ENCODE measurements at places on chromosomes 12 and 14. TPM values are rescaled to one million over a fixed set of nuclear protein-coding genes. Genes with fewer than 3 reads are reported as not detected.

- no peak for DNase-seq
Observed at GRCh38 chr12:15556411-15557102, 232.6 kb downstream of the EPS8 start.

GRCh38 chr12:12741660-12742059 is 24.5 kb downstream of the CDKN1B start:
- no peak for DNase-seq

DNA sequence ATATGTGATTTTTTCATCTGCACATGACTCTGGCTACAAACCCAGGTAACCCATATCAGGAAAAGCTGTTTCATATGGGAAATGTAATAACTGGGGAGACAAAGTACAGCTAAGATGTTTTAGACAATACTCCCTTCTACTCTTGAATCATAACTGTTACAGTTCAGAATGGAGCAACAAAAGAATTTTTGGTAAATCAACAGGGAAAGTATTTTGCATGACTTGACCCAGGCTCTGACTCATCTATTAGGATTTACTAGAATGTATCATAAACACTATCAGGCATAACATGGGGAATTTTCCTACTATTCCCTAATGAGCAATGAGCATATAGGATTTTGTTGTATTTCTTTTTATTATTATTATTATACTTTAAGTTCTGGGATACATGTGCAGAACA is 553.0 kb downstream of the SLC16A7 start:
- DNase-seq, result no peak

GRCh38 chr12:120710031-120710804 is at the start of gene UNC119B:
Gene UNC119B (plus strand): TSS chr12:120710458. CDS start chr12:120710475, 17 bp downstream.
- peak; percentile 90 for DNase-seq

DNA sequence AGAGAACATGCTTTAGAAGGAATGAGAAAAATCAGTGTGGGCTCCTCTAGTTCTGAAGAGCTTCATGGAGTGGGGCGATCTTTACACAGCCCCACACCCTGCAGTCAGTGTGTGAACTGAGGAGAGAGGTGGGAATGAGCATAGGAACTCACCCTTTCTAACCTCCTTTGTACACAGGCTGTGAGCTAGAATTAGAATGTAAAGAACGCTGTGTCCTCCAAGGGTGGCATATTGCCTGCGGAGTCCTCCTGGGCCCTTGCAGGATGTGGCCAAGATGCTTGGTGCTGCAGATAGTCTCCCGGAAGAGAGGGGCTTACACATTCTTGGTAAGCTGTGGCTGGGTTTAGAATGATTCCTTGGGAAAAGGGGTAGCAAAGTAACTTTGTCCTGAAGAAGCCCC is 43.9 kb downstream of the NINJ2 start:
- no peak for DNase-seq

DNA sequence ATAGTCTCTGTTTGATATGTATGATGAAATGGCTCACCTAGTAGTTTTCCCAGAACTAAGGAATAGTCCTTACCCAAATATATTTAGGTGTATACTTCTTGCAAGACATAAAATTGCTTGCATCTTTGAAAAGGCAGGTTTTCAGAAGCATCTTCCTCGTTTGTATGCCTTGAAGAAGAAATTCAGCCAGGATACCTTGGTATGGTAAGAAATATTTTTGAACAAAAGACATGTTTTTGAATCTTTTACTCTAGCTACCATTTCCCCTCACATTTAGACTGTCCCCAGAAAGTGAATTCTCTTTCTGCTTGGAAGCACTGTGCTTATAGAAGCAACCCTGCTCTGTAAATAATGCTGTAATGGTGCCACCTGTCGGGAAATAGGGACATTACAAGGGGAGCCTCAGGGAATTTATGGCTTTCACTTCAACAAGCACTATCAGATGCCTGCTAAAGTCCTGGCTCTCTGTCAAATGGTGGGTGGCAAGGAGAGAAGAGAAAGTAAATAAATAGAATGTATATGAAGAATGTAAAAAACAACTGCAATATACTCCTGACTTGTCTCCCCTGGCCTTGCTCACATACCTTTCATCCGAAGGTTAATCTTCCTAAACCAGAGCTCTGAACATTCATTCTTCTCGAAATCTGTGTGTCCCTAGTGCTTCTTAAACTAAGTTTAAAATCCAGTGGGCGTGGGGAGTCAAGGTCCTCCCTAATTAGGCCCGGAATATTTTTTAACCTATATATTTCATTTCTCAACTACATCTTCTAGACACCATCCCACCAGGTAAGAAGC is 6.1 kb downstream of the CCDC184 start:
- peak; percentile 69 for DNase-seq

- DNase-seq, result no peak
Observed at GRCh38 chr14:38887696-38888095, 215.3 kb downstream of the SEC23A start.

- peak; percentile 40 for DNase-seq
Observed at GRCh38 chr12:42372154-42372791, 46.3 kb downstream of the PPHLN1 start.

DNA sequence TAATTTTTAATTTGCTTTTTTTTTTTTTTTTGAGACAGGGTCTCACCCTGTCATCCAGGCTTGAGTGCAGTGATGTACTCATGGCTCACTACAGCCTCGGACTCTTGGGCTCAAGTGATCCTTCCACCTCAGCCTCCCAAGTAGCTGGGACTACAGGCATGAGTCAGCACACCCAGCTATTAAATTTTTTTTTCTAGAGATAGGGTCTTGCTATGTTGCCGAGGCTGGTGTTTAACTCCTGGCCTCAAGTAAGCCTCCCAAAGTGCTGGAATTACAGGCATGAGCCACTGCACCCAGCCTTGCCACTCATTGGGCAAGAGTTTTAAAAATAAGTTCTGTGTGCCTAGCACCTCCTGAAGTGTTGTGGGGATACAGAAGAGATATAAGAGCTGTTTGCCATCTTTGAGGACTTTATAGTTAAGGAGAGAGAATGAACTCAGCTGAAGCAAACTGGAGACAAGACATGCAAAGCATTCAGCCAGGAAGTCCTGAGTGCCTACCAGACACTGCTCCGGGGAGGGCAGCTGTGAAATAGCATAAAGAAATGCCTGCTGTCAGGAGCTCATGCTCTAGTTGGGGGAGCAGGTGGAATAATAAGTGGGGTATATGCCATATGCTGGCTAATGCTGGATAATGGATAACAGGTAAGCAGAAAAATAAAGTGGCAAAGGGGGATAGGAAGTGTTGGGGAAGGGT is 15.0 kb upstream of the EMP1 start:
- no peak for DNase-seq

DNA sequence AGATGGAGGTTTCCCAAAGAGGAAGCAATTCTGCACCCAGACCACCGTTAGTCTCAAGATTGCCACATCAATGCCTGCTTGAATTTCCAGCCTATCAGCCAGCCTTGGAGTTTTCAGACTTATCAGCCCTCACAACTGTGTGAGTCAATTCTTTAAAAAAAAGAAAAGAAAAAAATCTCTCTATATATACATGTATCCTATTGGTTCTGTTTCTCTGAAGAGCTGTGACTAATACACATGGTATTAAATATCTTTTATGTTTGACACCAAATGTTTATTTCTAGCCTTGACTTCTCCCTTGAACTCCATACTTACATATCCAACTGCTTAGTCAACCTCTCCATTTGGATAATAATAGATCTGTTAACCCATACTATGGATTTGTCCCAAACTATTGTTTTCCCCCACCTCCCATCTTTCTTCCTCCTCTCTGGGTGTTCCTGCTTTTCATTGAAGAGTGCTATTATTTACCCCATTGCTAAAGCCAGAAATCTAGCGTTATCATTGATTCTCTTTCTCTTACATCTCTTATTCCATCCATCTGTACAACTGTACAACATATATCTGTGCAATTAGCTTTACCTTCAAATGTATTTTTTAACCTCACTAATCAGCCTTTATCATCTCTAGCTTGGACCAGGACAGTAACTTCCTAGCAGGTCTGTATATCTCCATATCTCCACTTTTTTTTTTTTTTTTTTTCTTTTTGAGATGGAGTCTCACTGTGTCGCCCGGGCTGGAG is 22.7 kb upstream of the EID3 start:
- DNase-seq, result no peak

DNA sequence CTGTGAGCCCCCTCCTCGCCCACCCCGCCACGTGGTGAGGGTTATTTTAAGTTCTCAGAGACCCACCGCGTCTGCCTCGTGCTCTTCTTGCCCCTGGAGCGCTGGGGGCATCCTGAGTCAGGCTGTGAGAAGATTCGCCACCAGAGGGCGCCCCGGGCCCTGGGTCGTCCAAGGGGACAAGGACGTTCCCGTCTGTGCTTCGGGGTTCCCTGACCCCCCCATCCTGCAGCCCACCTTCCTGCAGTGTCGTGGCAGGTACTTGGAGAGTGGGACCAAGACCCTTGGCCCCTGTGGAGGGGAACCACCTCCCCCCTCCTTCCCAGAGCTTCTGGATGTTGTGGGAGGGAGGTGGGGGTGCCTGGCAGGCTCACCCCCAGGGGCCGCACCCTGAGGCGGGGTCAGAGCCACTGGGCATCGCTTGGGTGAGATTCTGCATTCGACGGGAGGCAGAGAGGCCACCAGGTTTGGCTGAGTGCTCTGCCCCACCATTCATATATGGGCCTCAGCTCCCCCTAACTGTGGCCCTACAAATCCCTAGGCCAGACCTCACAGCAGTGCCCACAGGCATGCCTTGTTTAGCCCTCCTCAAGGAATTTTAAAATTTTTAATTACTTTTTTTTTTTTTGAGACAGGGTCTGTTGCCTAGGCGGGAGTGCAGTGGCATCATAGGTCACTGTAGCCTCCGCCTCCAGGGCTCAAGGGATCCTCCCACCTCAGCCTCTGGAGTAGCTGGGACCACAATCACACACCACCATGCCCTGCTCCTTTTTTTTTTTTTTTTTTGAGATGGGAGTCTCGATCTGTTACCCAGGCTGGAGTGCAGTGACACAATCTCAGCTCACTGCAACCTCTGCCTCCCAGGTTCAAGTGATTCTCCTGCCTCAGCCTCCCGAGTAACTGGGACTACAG is 17.0 kb downstream of the RHOF start:
- DNase-seq, result peak; percentile 87

DNA sequence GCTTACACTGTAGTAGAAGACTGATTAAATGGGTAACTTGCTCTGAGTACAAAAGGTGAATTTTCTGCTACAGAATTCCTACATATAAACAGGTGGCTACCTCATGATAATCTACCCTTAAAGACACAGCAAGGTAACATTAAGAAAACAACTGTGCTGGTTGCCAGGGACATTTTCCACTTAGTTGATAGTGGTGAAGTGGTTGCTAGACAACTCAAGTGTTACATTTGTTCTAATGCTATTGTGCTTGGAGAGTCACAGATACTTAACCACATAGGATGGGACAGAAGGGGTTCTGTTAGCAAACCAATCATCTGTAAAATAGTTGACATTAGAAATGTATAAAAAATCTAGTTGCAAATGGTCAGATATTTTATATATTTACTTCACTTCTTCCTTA is 870.3 kb upstream of the SEL1L start:
- DNase-seq, result no peak

DNA sequence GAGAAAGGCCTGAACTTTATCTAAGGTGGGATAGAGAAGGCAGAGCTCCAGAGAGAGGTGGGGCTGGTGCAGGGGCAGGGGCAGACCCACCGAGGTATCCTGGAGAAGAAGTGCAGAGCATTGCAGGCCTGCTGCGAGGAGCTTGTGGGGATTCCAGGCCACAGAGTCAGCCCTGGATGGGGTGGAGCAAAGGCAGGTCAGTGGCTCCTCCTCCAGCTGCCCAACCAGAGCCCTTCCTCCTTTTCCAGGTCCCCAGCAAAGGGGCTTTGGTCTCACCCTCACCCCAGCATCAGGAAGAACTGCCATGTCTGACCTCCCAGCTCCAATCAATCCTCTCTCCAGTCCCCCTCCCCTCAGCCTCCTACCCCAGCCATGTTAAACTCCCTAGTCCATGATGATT is 19.8 kb upstream of the ZNF740 start:
- no peak for DNase-seq

DNA sequence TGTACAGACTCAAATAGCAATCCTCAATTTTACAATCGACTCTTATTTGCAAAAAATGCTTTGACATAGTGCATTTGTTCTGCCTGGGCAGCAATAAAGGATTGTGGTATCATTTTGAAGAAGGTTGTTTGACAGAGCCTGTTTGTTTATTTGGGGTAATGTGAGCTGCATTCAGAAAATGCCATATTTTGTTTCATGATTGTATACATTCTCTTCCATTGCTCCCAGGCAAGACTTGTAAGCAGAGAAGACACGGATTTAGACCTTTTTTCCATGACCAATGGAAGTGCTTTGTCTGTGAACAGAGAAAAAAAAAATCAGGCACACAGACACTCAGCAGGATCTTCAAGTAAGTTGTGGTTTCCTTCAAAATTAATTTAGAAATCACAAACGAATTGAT is 35.5 kb upstream of the ALX1 start:
- no peak for DNase-seq

- no peak for DNase-seq
Observed at GRCh38 chr12:52791271-52792184, 4.4 kb downstream of the KRT3 start.

- DNase-seq, result no peak
Observed at GRCh38 chr14:23047034-23047634, 5.1 kb downstream of the PSMB11 start.

DNA sequence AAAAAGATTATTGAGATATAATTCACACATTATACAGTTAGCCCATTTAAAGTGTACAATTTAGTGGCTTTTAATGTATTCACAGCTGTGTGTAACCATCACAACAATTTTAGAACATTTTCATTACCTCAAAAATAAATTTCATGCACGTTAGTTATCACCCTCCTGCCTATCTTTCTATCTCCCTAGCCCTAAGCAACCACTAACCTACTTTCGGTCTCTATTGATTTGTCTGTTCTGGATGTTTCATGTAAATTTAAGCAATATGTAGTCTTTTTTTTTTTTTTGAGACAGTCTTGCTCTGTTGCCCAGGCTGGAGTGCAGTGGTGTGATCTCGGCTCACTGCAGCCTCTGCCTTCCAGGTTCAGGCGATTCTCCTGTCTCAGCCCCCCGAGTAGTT is 439.4 kb downstream of the PCNX1 start:
- DNase-seq, result no peak

The FOXG1 gene
- polyA plus RNA-seq, result 1.3 TPM

The TAS2R42 gene
- polyA plus RNA-seq, result not detected

The KCNH5 gene
- polyA plus RNA-seq, result 1.9 TPM

The KRT6A gene
- polyA plus RNA-seq, result not detected

The OVCH1 gene
- polyA plus RNA-seq, result not detected

The PNN gene
- polyA plus RNA-seq, result 138 TPM

The SLC5A8 gene
- not detected for polyA plus RNA-seq
